ENCODE measurements at places on chromosomes 13 and 19.
A peak's percentile ranks its signal among the peaks of the same experiment; 100 is the strongest.

- DNase-seq = no peak
Observed at GRCh38 chr19:1161716-1162115, 12.4 kb downstream of the SBNO2 start.

- DNase-seq = no peak
Observed at GRCh38 chr19:1655131-1655981, 2.9 kb upstream of the TCF3 start.

DNA sequence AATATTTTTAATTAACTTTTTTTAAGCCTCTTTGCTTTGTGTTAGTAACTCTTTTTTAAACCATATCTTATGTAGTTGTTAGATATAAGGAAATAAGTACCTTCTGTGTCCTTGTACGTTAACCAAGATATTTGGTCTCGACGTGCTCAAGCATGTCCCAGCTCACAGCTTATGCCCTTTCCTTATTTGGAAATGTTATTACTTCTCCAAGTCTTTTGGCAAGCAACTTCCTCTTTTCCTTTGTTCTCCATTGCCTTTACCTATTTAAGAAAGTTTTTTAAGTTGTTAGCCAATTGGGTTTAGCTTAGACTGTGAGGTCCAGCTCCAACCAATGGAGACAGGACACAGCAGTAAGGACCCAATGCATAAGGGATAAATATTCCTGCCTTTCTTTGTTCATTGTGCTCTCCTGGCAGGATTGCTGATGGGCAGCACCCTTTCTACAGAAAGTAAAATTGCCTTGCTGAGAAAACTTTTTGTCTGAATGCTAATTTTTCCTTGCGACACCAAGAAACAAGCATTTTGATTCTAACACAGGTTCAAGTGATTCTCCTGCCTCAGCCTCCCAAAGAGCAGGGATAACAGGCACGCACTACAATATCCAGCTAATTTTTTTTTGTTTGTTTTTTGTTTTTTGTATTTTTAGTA is 5.2 kb downstream of the DKKL1 start:
- DNase-seq = no peak

- no peak for DNase-seq
Observed at GRCh38 chr13:53182724-53183123, 154.1 kb downstream of the OLFM4 start.

- peak; percentile 23 for DNase-seq
Observed at GRCh38 chr19:49786376-49786820, 19.6 kb downstream of the AP2A1 start.

Data from brain microvascular endothelial cell (primary cell).